ENCODE measurements at places on chromosomes 3 and 15. TPM values are rescaled to one million over a fixed set of nuclear protein-coding genes. Genes with fewer than 3 reads are reported as not detected.

Gene ELL3
- 36.0 TPM for polyA plus RNA-seq

Gene CYP1A1
- not detected for polyA plus RNA-seq

Gene WDR49
- polyA plus RNA-seq: not detected

Gene ZNF654
- 4.4 TPM for polyA plus RNA-seq

Gene CLRN1
- not detected for polyA plus RNA-seq

Gene FGF12
- 0.60 TPM for polyA plus RNA-seq

Gene MTHFS
- 46.2 TPM for polyA plus RNA-seq

Gene ZNF662
- 2.4 TPM for polyA plus RNA-seq

Gene PARP15
- 1.2 TPM for polyA plus RNA-seq

Gene UROC1
- polyA plus RNA-seq: not detected

Gene ASB14
- not detected for polyA plus RNA-seq

Gene GRAMD2A
- 2.5 TPM for polyA plus RNA-seq

Gene IGSF10
- polyA plus RNA-seq: 0.60 TPM

Gene CRABP1
- polyA plus RNA-seq: 3.3 TPM

Gene SHF
- 3.5 TPM for polyA plus RNA-seq

Gene ATP10A
- polyA plus RNA-seq: 1.2 TPM

Gene PFN2
- polyA plus RNA-seq: 33.7 TPM

Gene PROK2
- polyA plus RNA-seq: 1.2 TPM

Gene STARD9
- polyA plus RNA-seq: 5.7 TPM

Gene CPN2
- polyA plus RNA-seq: 0.01 TPM

Gene TBCCD1
- 4.9 TPM for polyA plus RNA-seq

Gene CFAP92
- 1.2 TPM for polyA plus RNA-seq

Gene PRSS50
- polyA plus RNA-seq: not detected

Gene CSTA
- polyA plus RNA-seq: 11.0 TPM

Gene DENND4A
- polyA plus RNA-seq: 4.9 TPM

Gene ECE2
- polyA plus RNA-seq: not detected

Gene APOD
- 63.7 TPM for polyA plus RNA-seq

Gene GRM2
- polyA plus RNA-seq: 0.13 TPM
